ENCODE measurements at places on chromosomes 6 and 20.

DNA sequence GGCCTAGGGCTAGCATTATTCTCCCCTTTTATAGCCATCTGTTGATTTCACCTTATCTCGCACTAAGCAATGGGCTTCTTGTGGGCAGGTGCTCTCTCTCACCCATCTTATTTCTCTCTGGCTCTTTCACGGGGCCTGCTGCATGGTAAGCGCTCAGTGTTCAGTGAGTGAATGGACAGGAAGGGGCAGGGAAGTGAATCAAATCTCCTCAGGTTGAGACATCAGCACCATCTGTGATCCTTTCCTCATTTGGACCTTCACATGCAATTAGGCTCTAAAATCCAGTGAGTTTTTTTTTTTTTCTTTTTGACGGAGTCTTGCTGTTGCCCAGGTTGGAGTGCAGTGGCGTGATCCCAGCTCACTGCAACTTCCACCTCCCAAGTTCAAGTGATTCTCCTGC, 76.5 kb upstream of the EZR start:
- no peak for DNase-seq

GRCh38 chr6:160730911-160731310, 28.9 kb downstream of the PLG start:
- DNase-seq, result no peak

DNA sequence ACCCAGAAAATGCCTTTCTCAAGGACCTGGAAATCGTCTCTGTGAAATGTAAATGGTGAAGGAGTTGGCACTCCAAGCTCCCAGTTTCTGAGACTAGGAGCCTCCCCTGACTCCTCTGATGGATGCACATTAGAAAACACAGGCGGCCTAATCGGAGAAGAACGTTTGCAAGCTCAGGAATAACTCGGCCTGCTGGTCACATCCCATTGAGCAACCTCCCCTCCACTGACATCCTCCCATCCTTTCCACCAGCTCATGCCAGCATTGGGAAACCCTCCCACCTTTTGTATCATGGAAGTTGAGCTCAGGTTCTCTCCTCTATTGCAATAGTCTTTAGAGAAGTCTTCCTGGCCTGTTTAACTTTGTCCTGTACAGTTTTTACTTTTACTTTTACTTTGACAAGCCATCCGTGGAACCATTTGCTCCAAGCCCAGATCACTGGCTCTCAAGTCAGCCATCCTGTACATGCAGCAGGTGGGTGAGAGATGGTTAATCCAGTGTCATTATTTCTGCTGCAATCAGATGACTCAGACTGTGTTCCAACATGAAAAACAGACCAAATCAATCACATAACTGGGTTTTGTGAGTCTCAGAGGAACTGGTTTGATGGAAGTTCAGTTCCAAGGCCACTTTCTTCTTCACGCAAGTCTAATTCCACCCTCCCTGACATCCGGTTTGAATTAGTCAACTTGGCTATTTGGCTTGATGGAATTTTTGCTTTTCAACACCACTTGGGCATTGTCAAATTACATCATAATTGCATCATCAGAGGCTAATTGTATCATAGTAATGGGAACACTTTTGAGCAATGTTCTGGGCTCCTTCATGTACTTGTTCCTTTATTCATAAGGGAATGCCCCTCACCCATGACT, 619.4 kb upstream of the CDH4 start:
- DNase-seq, result no peak

GRCh38 chr6:13769655-13770053, 44.7 kb downstream of the MCUR1 start:
- no peak for DNase-seq

GRCh38 chr6:3458706-3459421, 2.0 kb upstream of the SLC22A23 start:
- DNase-seq, result no peak

DNA sequence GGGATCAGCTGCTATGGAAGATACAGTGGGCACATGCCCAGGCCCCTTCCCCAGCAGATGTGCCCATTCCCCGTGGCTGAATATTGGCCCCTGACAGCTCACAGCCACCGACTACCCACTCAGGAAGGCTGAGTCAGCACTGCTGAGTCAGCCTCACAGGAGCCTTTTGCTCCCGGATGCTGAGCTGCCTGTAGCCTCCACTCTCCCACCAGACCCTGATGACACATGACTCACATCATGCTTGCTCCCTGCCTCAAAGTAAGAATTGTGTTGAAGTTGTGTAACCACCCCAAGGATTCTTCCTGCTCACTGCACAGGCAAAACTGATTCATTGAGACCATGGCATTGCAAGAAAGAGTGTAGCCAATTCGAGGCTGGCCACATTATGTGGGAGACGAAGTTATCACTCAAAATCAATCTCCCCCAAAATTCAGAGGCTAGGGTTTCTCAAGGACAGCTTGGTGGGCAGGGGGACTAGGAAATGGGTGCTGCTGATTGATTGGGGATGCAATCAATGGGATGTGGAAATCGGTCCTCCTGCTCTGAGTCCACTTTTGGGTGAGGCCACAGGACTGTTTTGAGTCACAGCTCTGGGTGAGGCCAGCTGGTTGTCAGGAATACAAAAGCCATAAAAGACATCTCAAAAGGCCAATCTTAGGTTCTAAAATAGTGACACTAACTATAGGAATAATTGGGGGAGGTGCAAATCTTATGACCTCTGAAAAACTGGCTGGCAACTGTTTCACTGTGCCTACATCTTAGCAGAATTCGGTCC, 556.6 kb upstream of the CDH4 start:
- DNase-seq, result no peak

DNA sequence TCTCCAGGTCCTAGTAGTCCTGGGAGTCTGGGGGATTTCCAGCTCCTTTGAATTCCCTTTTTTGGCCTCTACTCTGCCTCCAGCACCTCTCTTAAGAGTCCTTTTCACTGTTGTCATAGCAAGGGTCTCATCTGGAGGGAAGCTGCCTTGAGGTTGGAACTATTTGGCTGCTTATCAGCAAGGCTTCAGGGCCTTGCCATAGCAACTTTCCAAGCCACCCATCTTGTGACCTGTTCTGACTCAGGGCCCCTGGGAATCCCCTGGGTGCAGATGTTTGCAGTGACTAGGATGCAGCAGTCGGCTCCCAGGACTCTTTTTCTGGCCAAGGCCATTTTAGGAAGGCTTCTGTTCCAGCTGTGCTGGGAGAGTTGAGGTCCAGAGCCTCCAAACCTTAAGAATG, 12.4 kb downstream of the PKIG start:
- no peak for DNase-seq

GRCh38 chr6:36135053-36135731, 4.9 kb downstream of the MAPK13 start:
- no peak for DNase-seq

GRCh38 chr6:8065519-8065911, 1.3 kb upstream of the BLOC1S5 start:
- DNase-seq, result no peak

- no peak for DNase-seq
Observed at GRCh38 chr20:22285555-22285954, 298.8 kb downstream of the FOXA2 start.

GRCh38 chr6:166629628-166630027, 2.6 kb upstream of the RPS6KA2 start:
- DNase-seq, result no peak

GRCh38 chr6:38583523-38583922, 56.2 kb downstream of the BTBD9 start:
- no peak for DNase-seq

GRCh38 chr20:44956410-44956809, 3.8 kb downstream of the TOMM34 start:
- DNase-seq, result no peak

- no peak for DNase-seq
Observed at GRCh38 chr6:89254569-89254968, 37.4 kb upstream of the GABRR1 start.

DNA sequence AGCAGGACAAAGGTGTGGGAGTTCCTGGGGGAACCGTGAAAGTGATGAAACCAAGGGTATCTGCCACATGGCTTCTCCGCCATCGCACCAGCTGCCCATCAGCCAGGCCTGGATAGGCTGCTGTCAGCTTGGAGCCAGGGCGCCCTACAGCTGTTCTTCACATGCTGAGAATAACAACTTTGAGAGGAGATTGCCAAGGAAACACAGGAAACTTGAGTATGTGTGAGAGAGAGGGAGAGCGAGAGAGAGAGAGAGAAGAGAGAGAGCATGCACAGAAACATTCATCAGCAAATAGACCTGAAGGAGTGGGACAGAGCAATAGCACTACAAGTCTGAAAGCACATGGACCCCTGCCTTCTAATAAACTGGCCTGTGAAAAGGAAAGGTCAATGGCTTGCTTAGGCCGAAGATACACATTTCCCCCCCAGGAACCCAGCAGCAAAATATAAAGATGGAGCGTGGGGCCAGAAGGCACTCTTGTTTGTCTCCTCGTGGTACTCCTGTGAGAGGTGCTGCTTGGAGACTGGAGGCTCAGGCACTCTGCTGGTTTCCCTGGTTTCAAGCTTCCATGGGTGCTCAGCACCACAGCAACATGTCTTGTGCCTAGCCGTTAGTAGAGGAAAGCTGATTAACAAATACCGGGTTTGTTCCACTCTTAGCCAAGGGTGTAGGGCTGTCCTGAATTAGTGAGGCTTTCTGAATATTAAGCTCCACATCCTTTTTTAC, 53.0 kb downstream of the SNAP25 start:
- DNase-seq, result no peak

DNA sequence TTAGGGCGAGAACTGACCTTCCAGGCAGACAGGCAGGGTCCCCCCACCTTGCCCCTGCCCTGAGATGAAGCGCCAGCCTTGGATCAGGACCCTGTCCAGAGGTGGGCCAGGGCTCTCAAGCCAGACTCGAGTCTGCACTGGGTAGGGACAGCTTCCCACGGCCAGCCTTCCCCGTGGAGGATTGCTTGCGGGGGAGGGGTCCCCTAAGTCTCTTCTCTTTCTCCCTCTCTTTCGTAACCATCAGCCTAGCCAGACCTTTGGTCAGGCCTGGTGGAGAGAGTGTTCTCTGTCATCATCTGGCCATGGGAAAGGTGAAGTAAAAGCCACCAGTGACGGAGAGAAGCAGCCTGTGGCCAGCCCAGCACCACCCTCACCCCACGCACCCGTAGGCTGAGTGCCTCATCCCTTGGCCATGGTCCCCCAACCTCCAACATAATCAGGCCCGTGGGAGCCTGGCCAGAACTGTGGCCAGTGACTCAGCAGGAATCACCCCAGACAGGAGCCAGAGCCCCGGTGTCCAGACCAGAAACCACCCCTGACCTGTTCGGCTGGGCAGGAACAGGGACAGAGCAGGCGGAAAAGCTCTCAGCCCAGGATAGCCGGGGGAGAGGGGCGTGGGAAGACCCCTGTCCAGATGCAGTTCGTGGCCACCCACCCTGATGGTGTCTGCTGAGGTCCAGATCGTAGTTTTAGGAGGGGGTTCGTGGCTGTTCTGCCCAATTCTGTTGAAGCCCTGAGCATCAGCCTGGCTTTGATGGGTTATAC, 47.1 kb downstream of the SNAI1 start:
- DNase-seq, result no peak

- DNase-seq, result no peak
Observed at GRCh38 chr20:42295592-42295991, 677.4 kb upstream of the CHD6 start.

DNA sequence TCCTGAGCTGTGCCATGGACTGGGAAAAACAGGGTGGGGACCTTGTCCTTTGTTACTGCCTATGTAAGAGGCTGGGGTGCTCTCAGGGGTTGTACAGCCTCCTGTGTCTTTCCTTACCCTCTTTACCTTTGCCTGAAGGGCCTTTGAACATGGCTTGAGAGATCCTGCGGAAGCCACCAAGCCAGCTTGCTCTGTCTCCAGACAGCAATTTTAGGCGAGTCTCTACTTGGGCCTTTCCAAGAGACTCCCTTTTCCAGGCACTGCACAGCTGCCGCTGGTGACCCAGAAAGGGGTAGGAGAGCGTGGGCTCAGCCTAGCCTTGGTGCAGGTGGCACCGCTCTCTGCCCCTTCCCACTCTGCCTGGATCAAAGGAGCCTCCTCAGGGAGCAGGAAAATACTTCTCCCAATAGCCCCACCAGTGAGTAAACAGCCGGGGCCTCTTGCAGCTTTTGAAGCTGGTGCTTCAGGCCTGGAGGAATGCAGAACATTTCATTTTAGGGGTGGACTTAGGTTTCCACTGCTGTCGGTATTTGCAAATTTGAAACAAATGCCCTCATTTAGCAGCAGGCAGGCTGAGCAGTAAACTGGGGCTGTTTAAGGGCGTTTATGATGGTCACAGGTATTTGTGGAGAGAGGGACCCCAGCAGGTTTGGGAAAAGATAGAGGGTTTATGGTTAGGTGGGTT, 13.9 kb downstream of the PTK7 start:
- no peak for DNase-seq

DNA sequence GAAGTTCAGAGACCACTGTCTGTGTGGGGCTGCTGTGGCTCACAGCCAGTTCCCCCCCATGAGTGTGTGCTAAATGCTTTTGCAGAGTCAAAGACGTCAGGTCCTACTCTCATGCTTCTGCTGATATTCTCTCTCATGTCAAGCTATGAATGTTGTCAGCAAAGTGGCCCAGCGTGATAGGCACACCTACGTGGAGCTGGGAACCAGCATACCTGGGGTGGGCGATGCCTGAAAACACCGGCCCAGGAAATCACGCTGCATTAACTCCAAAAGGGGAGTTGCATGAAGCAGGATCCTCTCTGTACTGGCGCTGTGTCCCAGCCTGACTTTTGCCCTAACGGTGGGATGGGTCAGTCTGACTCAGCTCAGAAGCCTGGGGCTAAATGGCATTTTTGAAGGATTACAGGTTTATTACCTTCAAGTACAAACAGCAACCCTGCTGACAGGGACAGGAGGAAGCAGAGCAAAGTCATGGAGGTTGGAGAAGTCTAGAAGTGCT, 9.0 kb upstream of the MRPS10 start:
- no peak for DNase-seq

- DNase-seq, result no peak
Observed at GRCh38 chr6:73702444-73702843, 6.4 kb downstream of the CD109 start.

GRCh38 chr6:84842525-84843166, 78.2 kb upstream of the TBX18 start:
- no peak for DNase-seq

GRCh38 chr6:57117796-57118195, 27.8 kb downstream of the ZNF451 start:
- DNase-seq, result no peak

GRCh38 chr6:113184291-113184690, 672.9 kb upstream of the MARCKS start:
- no peak for DNase-seq

- DNase-seq, result no peak
Observed at GRCh38 chr20:63137851-63138415, 78.0 kb downstream of the YTHDF1 start.

GRCh38 chr20:2125474-2126112, 24.0 kb downstream of the STK35 start:
- DNase-seq, result no peak

GRCh38 chr6:89371849-89372505, 19.5 kb upstream of the UBE2J1 start:
- peak; percentile 77 for DNase-seq

DNA sequence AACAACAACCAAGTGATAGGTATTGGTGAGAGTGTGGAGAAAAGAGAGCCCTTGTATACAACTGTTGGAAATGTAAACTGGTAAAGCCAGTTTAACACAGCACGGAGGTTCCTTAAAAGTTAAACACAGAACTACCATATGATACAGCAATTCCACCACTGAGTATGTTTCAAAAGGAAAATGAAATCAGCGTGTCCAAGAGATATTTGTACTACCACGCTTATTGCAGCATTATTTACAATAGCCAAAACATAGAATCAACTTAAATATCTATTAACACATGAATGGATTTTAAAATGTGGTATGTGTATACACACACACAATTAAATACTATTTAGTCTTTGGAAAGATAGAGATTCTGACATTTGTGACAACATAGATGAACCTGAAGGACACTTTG, 1.1 kb downstream of the PTCHD4 start:
- DNase-seq, result no peak
